Fibroblast of skin of right biceps (primary cell): ENCODE measurements at places on chromosomes 1 and 21.

- DNase-seq: no peak
These were observed 39.5 kb downstream of the CHD1L start for GRCh38 chr1:147281950-147282349.

- no peak for DNase-seq
These were observed 23.7 kb upstream of the TMEM54 start for GRCh38 chr1:32924881-32925344.

DNA sequence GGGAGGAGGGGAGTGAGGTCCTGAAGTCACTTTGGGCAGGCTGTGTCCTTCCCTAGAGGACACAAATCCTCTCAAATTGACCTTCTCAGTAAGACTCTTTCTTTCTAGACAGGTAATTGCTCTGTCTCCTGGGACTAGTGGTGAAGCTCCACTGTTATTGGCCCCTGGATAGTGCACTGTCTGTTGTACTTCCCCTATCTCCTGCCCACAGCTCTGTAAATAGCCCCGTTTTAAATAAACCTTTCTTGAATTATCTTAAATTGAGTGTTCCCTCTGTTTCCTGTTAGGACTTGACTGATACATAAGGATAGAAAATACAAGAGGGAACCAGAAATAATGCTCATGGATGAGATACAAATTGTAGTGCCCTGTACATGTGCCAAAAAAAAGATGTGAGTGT lies 229.5 kb upstream of the USP24 start:
- no peak for DNase-seq

GRCh38 chr1:231159963-231160761 lies 1.7 kb upstream of the TRIM67 start:
- DNase-seq: no peak

GRCh38 chr1:37094302-37094701 lies 60.0 kb upstream of the GRIK3 start:
- DNase-seq: no peak

GRCh38 chr21:39314143-39315027 lies 953 bp upstream of the BRWD1 start:
- DNase-seq: peak; percentile 66

DNA sequence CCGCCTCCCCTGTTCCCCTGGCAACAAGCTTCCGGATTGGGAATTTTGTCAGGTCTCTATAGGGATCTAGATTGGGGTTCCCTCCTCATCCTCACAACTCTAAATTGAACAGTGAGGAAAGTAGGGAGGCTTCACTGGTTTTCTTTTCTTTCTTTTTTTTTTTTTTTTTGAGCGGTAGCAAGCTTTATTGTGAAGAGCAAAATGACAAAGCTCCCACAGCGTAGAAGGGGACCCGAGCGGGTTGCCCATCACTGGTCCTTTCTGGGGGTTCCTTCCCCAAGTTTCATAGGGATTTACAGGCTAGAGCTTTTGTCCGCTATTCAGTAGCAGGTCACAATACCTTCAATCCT lies 10.3 kb downstream of the ARHGEF2 start:
- no peak for DNase-seq

DNA sequence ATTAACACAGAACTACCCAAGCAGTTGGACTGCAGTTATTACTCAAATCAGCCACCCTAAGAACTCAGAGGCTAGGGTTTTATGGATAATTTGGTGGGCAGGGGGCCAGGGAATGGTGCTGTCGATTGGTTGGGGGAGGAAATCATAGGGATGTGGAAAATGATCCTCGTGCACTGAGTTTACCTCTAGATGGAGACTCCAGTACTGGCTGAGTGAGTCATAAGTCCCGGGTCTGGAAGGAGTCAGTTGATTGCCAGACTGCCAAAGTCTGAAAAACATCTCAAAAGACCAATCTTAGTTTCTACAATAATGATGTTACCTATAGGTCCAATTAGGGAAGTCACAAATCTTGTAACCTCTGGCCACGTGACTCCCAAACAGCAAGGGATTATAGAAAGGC lies 257.5 kb upstream of the PRMT6 start:
- peak; percentile 36 for DNase-seq

GRCh38 chr21:46663754-46664153 lies 28.3 kb downstream of the PRMT2 start:
- no peak for DNase-seq

DNA sequence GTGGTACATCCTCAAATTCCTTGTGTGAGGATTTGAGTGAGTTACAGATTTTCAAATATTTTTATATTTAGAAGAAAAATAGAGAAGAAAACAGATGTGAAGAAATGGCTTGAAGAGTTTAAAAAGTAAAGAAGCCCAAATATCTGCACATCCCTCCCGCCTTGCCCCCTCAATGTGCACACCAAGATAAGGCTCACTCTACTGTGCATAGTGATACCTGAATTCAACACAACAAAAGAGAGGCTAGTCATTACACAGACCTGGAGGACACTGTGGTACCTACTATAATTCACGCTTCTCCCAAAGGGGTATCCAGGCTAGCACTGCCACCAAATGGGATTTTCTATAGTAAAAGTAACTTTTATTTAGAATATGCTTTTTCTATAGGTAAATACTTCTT lies 44.0 kb upstream of the SYT2 start:
- no peak for DNase-seq

DNA sequence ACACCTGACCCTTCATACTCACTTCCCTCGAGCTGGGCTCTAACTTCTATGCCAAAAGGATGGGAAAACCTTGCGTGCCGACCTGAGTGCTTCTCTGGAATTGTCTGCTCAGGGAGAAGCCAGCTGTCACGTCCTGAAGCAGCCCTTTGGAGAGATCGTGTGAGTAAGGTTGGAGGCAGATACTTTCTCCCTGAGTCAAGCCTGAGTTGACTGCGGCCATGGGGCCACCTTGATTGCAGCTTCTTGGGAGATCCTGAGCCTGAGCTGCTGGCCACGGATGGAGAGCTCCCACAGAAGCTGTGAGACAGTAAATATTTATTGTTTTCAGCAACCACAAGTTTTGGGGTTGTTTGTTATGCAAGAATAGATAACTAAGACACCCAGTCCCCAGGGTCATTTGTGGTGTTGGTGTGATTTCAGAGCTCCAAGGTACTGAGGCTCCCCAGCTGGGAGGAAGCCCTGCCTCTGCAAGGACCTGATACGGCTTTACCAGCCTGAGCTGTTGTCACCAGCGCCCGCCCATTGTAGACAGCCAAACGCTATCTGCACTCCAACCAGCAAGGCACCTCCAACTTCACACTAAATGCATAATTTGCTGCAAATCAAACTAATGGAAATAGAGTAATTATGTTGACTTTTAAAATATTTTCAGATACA lies 531.6 kb downstream of the PTPRU start:
- no peak for DNase-seq

GRCh38 chr1:40315239-40315794 lies 1.8 kb downstream of the COL9A2 start:
- DNase-seq: peak; percentile 86

DNA sequence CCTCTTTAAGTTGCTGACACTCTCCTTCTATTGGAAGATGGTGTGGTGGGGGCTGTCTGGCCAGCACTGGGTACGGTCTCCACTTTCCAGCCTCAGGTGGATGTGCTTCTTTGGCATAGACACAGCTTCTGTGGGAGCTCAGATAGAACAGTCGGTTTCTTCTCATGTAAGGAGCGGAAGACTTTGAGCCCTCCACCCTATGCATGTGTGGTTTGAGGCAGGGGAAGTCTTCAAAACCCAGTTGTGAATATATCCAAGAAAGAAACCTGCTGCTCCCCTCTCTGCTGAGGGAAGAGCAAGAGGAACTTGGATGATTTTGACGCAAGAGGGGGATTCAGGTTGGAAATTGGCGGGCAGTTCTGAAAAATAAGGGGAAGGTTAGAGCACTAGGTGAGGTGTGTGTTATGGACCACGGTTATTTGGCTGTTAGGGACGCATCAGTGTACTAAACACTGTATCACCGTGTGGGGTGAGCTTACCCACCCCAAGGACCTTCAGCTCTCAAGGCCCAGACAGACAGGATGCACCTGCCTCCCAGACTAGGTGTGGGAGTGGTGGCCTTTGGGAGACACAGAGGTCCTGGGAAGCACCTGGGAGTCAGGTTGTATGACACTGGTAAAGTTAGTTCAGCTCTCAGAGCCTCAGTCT lies 36.2 kb downstream of the IL6R start:
- DNase-seq: no peak

DNA sequence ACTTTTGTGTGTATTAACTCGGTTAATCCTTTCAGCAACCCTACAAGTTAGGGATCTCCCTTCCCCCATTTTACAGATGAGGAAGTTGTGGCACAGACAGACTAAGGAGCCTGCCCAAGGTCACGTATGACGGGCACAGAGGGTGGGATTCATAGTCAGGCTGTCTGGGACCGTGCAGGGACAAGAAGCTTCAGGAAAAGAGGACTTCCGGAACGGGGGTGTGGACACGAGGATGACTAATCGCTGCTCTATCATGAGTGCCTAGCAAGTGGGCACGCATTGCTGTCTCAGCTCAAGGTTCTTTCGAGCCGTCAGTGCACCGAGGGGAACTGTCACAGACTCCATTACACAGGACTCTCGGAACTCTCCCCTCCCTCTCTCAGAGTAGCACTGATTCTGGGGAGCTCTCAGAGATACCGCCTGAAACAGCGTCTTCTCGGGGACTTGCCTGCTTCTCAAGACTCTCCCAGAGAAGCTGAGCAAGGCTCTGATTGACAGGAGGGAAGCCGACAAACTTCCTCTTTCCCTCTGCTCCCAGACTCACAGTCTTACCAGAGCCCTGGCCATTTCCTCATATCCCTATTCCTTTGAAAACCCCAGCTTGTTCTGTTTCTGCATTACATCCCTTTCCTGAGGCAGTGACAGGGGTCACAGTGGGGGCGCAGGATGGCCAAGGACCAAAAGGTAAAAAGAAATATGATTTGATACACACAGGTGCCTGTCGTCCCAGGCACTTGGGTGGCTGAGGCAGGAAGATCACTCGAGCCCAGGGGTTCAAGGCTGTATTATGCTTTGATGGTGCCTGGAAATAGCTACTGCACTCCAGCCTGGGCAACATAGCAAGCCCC lies 14.4 kb downstream of the FHAD1 start:
- DNase-seq: no peak

DNA sequence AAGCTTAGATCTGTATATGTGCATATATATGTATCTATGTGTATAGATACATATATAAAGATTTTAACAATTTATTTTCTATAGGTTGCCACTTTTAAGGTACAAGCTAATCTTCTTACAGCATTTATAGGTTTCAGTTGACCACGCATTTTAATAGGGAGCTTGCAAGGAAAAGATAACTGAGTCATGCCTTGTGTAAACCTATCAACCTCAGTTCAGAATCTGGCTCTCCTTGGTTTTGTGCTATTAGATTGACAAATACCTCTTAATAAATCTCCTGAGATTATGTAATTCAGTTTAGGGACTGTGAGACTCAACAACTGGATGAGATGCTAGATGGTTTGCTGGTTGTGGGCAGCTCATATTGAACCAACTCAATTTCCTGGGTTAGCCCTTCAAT lies 114.7 kb upstream of the SERBP1 start:
- DNase-seq: no peak

GRCh38 chr1:26786437-26787380 lies 1.0 kb upstream of the PIGV start:
- DNase-seq: peak; percentile 85

DNA sequence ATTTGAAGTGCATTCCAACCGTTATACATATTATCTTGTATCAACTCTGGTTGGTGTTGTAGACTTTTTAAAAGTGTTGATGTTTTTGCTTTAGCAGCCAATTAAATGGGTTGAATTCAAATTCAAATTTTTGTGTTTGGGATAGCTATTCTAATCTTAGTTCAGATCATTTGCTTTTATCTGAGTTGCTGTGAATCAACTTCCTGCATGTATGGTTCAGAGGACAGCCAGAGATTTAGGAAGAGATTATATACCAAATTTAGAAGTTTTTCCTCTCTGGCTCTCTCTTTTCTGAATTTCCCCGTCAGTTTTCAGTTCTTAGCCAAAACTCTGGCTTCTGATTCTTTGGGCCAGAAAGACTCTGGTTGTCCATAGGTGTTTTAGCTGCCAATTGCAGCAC lies 415.5 kb downstream of the NUF2 start:
- DNase-seq: peak; percentile 57

DNA sequence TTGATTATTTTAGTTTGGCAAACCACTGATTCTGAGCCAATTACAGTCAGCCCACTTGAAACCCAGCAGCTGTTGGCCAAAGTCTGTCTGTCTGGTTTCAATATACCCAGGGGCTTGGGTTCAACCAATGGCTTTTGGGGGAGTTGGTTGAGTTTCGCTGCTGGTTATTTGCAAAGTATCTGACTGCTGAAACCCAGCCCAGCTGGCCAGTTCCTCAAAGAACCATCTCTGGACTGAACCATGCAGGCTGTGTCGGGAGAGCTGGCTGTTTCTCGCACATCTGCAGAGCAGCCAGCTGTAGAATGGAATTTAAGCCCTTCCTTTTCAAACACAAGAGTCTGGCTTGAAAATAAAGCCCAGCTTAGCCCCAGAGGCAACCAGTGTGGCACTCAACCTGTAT lies 66.0 kb upstream of the PAX7 start:
- DNase-seq: no peak

- DNase-seq: no peak
These were observed 13.6 kb upstream of the GPR161 start for GRCh38 chr1:168150283-168150682.

GRCh38 chr1:218312509-218312908 lies 27.4 kb downstream of the RRP15 start:
- DNase-seq: peak; percentile 49

GRCh38 chr1:156052862-156053767 lies 483 bp downstream of the UBQLN4 start:
- peak; percentile 68 for DNase-seq

GRCh38 chr1:16114527-16115467 lies 41.1 kb downstream of the EPHA2 start:
- no peak for DNase-seq

GRCh38 chr21:29208682-29209059 lies 78.2 kb downstream of the MAP3K7CL start:
- peak; percentile 94 for DNase-seq

DNA sequence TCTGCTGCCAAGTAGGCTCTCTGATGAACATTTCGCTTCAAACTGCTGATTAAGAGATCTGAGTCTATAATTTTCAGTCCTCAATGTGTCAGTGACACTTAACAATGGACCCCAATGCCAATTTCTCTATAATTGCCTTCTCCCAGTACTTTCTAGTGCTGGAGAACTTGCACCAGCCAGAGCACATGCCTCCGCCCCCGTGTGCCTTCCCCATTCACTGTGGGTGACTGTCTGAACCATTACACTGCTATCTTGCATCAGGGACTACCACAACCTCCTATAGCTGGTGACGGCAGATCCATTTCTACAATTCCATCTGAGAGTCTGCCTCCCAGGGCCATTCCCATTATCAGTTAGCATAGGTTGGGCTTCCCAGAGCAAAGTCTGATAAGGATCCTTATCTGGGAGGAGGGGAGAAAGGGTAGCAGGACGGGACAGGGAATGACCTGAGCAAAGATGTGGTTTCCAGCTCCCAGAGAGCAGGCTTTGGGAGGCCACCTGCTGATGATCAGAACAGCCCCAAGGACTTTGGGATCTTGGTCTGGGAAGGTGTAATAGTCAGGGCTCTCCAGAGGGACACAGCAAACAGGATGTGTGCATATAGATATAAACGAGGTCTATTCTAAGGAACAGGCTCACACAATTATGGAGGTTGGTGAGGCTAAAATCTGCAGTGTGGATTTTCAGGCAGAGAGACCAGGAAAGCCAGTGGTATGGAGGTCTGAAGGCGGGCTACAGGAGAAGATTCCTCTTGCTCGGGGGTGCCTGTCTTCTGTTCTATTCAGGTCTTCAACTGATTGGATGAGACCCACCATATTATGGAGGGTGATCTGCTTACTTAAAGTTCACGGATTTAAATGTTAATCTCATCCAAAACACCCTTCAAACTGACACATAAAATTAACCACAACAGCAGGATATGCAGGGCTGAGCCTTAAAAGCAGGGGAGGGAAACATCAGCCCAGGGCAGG lies 238.2 kb downstream of the PTPRU start:
- DNase-seq: no peak
